ENCODE measurements at places on chromosomes 4 and X.

GRCh38 chrX:10006770-10007169 is 39.6 kb downstream of the CLDN34 start:
- DNase-seq, result no peak

DNA sequence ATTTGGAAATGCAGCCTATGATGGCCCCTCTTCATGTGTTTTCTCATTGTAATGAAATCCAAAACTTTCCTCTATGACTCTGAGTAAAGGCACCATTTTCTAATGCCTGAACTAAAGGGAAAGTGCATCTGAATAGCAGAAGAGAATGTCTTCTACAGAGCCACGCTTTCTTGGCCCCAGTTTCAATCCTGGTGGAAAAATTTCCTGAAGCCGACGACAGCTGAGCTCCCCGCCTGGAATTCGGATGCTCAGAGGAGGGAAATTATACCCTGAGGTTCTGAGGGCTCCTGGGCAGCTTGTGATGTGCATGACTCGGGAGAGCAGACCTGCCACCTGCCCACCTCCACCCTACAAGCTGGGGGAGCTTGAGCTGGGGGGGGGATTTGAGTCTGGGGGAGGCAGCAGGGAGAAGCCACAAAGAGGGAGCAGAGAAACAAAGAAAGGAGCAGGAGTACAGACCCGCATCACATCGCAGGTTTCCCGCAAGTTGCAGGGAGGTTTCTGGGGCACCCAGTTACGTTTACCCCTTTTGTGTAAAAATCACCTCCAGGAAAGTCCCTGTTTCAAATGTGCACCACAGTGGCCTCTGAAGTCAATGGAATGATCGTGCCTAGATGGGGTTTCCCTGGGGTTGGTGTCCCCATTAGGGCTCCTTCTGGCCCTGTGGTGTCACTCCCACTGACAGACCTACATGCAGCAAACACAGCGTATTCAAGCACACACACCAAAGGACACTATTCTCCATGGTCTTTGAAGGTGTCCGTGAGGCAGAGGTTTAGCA is 145.6 kb upstream of the RBPJ start:
- no peak for DNase-seq

GRCh38 chr4:106126062-106126461 is 189.9 kb downstream of the TBCK start:
- DNase-seq, result no peak

- no peak for DNase-seq
These were observed 49.7 kb upstream of the DDIT4L start for GRCh38 chr4:100240008-100240407.

DNA sequence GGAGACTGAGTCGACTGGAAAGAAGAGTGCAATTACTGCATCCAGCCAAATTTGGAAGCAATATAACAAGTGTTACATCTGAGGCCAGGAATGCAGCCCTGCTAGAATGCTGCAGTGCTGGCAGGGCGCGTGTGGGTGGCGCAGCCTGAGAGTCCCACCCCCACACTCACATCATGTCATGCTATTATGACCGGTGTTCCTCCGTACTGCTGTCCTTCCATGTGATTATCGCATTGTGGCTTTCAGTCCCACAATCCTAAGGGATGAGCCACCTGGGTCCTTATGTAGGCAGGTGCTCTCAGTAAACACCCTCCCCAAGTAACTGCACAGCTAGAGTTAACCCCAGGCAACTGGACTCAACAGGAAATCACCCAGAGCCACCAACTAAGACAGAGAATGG is 122.6 kb upstream of the CPEB2 start:
- no peak for DNase-seq

GRCh38 chrX:9135901-9136510 is 102.1 kb upstream of the FAM9B start:
- no peak for DNase-seq

GRCh38 chr4:3310301-3311094 is 17.7 kb downstream of the RGS12 start:
- DNase-seq, result no peak

DNA sequence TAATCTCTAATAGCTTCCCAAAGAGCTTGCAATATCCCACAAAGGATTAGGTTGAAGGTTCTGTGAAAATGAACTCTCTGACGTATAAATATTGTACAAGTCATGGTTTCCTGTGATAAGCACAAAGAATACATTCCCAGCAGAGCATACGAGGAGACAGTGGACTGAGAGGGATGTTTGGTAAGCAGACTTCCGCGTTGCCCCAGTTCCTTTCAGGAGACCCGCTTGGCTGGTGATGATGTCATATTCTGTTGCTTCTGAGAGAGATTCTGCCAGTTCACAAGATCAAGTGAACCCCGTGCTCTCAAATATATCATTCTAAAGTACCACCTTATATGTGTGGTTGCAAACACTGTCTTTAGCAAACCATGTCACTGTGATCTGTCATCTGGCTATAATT is 323.9 kb upstream of the CASK start:
- no peak for DNase-seq

DNA sequence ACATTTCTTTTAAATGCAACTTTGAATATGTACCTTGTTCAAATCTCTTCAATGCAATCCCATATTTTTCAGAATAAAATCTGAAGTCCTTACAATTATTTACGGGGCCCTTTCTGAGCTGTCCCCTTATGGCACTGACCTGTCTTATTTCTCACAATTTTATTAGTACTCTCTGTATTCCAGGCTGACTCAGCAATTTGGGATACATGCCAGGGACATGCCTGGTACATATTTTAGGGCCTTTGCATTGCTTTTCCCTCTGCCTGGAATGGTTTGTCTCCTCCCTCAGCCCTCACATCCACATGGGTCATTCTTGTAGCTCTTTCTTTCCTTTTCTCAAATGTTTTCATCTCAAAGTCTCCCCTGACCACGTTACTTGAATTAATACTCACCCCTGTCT is 172.2 kb upstream of the TECRL start:
- DNase-seq, result no peak

DNA sequence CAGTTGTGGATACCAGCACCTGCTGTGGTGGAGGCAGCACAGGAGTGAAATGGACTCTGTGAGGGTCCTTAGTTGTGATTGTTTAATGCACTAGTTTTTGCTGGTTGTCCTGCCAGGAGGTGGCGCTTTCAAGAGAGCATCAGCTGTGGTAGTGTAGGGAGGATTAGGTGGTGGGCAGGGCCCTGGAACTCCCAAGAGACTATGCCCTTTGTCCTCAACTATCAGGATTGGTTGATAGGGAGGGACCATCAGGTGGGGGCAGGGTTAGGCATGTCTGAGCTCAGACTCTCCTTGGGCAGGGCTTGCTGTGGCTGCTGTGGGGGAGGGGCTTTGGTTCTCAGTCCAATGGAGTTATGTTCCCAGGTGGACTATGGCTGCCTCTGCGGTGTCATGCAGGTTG is 121.9 kb downstream of the RRAGB start:
- DNase-seq, result no peak

- DNase-seq, result no peak
These were observed 150.1 kb downstream of the PPP1R2C start for GRCh38 chrX:42627891-42628290.

DNA sequence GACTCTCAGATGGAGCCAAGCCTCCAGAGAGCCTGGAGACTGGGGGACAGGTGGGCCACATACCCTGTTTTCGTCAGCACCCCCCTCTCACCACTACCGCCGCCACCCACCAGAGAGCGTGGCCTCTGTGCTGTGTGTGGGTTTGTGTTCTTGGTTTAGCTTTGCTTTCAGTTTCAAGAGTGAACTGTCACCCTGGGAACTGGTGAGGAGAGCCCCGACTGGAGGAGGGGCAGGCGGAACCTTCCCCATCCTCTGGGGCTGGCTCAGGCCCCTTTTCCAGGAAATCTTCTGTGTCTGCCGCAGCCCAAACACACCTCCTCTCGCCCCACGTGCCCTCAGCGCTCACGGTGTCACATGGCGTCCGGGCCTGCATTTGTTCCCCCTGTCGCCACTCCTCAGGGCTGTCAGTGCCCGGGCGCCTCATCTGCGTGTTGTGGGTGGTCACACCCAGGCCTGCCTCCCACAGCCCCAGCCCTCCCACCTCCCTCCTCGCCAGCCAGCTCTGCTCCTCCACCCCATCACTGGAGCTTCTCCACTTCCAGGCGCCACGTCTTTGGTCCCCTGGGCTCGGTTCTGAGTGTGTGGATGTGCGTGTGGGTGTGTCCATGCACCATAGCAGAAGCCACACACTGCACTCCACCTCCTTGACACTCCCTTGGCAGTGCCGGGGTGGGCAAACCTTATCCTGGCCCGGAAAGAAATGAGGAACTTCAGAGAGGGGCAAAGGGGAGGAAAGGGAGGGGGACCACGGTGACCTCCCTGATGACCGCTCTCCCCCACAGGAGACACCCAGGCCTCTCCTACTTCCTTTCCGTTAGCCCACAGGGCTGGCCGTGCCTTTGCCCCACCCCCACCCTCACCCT is 27.8 kb downstream of the ELF4 start:
- peak; percentile 24 for DNase-seq

GRCh38 chr4:7804756-7805385 is 134.8 kb downstream of the AFAP1 start:
- DNase-seq, result no peak

DNA sequence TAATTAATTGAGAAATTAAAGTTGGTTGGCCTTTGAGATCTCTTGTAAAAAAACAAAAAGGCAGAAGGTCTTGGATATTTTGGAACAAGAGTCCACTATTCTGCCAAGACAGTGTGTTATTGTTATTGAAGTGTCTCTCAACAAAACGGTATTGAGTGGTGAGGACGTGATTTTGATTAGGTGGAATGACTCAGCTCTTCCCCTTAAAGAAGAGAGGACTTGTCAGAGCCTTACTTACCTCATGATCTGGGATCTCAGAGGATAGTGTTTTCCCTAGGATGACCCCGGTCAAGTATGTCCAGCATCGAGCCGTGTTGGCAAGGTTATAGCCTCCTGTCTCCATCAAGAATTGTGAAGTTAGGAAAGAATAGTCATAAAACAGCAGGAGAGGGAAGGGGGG is 110.9 kb downstream of the HDAC8 start:
- no peak for DNase-seq

DNA sequence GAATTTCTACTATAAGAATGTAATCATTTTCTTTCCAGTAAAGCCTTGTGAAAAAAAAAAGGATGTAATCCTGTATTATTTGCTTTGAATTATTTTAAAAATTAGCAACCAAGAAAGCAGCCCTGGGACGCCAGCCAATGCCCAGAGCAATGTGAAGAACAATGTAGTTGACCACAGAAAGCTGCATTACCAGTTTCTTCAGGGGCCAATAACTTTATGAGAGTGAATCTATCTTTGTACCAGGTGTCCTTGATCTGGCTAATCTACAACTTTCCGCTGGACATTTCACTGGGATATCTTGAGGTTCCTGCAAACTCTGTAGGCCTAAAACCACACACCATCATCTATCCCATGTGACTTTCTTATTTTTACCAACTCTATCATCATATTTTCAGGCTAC is 7.6 kb upstream of the KLHL2 start:
- DNase-seq, result no peak

GRCh38 chr4:128844931-128845330 is 35.4 kb downstream of the JADE1 start:
- DNase-seq, result no peak

DNA sequence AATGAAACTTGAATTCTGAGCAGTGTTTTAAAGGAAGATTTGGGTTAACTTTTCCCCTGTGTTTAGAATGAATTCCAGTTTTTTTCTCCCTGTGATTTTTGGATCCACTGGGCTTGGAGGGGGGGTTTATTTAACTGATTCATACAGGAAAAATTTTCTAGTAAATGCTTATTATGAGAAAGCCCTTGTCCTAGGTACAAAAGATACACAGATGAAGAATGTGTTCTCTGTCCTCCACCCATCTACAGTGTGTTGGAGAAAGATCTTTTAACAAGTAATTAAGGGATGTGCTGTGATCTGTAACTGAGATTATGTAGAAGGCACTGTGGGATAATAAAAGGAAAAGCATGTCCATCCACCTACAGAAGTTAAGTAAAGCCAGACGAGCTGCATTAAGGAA is 103.9 kb downstream of the STIM2 start:
- no peak for DNase-seq

- peak; percentile 45 for DNase-seq
These were observed 441 bp downstream of the SLC9B2 start for GRCh38 chr4:103075894-103076746.

DNA sequence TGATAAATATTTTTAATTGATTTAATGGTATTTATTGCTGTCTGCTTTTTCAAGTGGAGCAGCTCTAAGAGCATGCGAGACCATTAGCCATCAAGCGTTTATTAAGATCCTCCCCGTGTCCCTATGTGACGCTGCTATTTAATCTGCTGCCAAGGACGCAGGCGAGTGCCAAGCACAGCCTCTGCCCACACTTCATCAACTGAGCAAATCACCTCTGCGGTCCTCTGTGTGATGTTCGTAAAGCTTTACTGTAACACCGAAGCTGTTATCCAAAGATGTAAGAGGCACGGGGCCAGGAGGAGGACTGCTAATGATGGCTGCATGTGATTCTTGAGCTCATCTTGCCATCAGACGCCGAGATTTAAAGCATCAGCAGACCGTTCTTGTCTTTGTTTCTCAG is 79.5 kb downstream of the STOX2 start:
- DNase-seq, result no peak

- DNase-seq, result no peak
These were observed 35.9 kb upstream of the TAPT1 start for GRCh38 chr4:16262188-16262587.

DNA sequence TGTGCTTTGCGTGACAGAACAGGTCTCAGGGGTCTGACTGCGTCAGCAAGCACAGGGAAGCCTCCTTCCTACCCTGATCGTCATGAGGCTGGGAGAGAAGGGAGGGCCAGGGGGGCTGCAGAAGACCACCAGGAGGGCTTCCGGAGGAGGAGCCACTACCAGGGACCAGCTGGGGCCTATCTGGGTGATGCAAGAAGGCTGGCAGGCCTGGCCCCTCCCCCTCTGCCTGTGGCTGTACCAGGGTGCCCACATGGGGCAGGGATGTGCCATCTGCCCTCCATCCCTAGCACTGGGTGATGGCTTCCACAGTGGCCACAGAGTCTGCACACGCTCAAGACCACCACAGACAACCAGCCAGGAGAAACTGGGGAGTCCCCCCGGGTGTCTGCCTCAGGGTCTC is 116.4 kb upstream of the NKX1-1 start:
- no peak for DNase-seq

GRCh38 chrX:275967-276580 is 5.1 kb upstream of the PLCXD1 start:
- DNase-seq, result no peak

DNA sequence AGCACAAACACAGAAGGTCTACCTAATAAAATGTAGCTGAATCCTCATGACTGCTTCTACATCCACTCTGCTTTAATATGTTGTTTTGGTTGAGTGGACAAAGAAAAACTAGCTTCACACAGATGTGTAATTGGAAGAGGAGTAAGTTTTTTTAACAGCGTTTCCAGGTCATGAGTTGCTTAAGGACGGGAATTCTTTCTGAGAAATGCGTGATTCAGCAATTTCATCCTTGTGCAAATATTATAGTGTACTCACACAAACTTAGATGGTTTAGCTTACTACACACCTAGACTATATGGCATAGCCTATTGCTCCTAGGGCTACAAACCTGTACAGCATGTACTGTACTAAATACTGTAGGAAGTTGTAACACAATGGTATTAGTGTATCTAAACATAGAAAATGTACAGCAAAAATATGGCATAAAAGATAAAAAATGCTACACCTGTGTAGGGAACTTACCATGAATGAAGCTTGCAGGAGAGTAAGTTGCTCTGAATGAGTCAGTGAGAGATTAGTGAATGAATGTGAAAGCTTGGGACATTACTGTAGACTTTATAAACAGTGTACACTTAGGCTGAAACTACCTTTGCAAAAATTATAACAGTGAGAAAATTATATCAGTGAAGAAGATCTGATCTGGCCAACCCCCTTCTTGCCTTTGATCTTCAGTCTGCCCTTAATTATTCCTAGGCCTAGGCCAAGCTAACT is 70.8 kb upstream of the IL15 start:
- no peak for DNase-seq
